Activated naive CD4-positive, alpha-beta T cell treated with anti-CD3 and anti-CD28 coated beads for 36 hours (primary cell): ENCODE measurements at places on chromosomes 12 and 14.

GRCh38 chr12:108778053-108778452 lies 46.7 kb upstream of the CORO1C start:
- H3K27ac ChIP-seq, result no peak overlapping the region
- no peak overlapping the region for H3K4me3 ChIP-seq
- no peak for DNase-seq
- no peaks in the 10 kb centered on the region for H3K27me3 ChIP-seq

- no peak overlapping the region for H3K27ac ChIP-seq
- H3K36me3 ChIP-seq, result peaks cover 2% of the 10 kb centered on the region
- H3K4me1 ChIP-seq, result no peaks in the 10 kb centered on the region
- no peaks in the 10 kb centered on the region for H3K27me3 ChIP-seq
Measured at GRCh38 chr14:75960231-75960630, 21.6 kb downstream of the TGFB3 start.

DNA sequence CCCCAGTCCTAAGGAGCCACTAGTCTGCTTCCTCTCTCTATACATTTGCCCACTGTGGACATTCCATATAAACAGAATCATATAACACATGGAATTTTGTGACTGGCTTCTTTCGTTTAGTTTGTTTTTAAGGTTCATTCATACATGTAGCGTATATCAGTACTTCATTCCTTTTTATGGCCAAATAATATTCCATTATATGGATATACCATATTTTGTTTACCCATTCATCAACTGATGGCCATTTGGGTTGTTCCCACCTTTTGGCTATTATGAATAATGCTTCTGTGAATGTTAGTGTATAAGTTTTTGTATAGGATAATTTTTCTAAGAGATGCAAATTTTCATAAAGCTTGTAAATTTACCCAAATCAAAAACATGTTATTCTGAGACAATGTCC lies 4.4 kb downstream of the CRY1 start:
- DNase-seq, result no peak
- H3K27ac ChIP-seq, result no peak overlapping the region
- no peak overlapping the region for H3K4me3 ChIP-seq
- peaks cover 20% of the 10 kb centered on the region for H3K4me1 ChIP-seq
- H3K36me3 ChIP-seq, result peaks cover 14% of the 10 kb centered on the region

DNA sequence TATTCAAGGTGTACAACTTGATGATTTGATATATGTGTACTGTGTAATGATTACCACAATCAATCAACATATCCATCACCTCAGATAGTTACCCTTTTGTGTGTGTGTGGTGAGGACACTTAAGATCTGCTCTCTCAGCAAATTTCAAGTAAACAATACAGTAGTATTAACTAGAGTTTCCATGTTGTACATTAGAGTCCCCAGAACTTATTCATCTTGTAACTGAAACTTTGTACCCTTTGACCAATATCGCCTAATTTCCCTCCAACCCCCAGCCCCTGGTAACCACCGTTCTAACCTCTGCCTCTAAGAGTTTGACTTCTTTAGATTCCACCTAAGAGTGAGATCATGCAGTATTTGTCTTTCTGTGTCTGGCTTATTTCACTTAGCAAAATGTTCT lies 12.1 kb downstream of the ADCK1 start:
- no peak overlapping the region for H3K27ac ChIP-seq
- H3K4me1 ChIP-seq, result no peaks in the 10 kb centered on the region
- no peak overlapping the region for H3K4me3 ChIP-seq
- no peak for DNase-seq
- H3K36me3 ChIP-seq, result no peaks in the 10 kb centered on the region

DNA sequence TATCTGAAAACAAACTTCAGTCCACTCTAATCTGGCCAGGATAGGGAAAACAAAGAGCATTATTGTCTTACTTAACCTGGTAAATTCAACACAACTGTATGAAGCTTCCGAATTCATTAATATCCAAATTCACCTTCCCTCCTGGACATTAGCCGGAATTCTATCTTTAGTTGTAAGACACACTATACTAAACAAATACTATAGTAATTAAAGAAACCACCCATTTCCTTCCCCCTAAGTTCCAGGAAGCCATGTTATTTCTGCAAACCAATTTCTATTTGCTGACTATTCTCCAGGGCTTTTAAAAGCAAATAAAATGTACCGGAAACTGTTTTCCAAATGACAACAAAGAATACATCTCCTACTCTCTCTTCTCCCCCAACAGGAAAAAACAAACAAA lies 122.7 kb upstream of the MDM1 start:
- H3K27me3 ChIP-seq, result no peaks in the 10 kb centered on the region
- H3K4me1 ChIP-seq, result peaks cover 64% of the 10 kb centered on the region
- H3K36me3 ChIP-seq, result no peaks in the 10 kb centered on the region
- H3K27ac ChIP-seq, result peak overlapping the region; percentile 27
- no peak for DNase-seq

GRCh38 chr14:31867570-31867969 lies 209.5 kb upstream of the ARHGAP5 start:
- no peak overlapping the region for H3K4me3 ChIP-seq
- H3K27ac ChIP-seq, result no peak overlapping the region

GRCh38 chr12:34301251-34302130 lies 279.2 kb downstream of the ALG10 start:
- peaks cover 9% of the 10 kb centered on the region for H3K36me3 ChIP-seq
- DNase-seq, result no peak
- no peaks in the 10 kb centered on the region for H3K27me3 ChIP-seq
- no peaks in the 10 kb centered on the region for H3K4me1 ChIP-seq

- no peak for DNase-seq
- H3K36me3 ChIP-seq, result no peaks in the 10 kb centered on the region
- H3K4me3 ChIP-seq, result no peak overlapping the region
- no peak overlapping the region for H3K27ac ChIP-seq
Measured at GRCh38 chr12:101485021-101485420, 9.9 kb downstream of the SPIC start.

DNA sequence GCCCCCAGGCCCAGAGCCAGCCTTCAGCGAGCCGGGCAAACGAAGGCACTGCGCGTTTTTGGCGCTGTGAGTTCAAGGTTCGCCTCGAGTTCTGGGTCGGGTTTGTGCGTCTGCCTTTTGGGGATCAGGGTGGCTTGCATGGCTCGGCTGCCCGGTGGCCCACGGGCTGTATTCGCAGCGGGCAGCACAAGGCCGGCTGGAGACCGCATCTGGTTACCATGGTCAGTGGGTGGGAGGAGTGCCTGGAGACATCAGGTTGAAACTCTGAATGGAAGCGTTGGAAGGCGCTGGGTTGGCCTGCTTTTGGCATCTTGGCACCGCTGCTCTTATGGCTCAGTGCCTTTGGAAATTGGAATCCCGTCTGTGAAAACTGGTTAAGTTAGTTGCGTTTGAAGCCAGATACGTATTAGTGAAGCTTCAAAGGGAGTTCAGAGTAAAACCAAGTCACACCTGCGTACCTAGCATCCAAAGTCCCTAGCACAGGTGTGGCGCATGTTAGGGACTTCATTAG lies 50.9 kb downstream of the SNAPC1 start:
- no peak for DNase-seq
- H3K4me3 ChIP-seq, result peak overlapping the region; percentile 69
- H3K36me3 ChIP-seq, result no peaks in the 10 kb centered on the region

GRCh38 chr14:28778138-28779117 lies 11.8 kb downstream of the FOXG1 start:
- no peak overlapping the region for H3K27ac ChIP-seq
- H3K27me3 ChIP-seq, result peaks cover 71% of the 10 kb centered on the region

DNA sequence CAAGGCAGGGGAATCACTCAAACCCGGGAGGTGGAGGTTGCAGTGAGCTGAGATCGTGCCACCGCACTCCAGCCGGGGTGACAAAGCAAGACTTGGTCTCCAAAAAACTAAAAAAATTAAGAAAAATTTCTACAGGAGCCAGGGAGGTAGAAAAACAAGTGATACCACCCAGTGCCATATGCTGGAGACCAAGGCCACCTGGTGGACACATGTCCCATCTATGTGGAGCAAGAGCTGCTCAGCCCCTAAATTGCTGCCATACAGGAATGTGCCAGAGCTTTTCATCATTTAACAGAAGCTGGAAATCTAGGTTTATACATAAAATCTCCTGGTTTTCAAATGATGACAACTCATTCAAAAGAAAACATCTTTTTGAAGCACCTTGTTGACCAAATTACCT lies 61.4 kb upstream of the ELK3 start:
- DNase-seq, result peak; percentile 27

DNA sequence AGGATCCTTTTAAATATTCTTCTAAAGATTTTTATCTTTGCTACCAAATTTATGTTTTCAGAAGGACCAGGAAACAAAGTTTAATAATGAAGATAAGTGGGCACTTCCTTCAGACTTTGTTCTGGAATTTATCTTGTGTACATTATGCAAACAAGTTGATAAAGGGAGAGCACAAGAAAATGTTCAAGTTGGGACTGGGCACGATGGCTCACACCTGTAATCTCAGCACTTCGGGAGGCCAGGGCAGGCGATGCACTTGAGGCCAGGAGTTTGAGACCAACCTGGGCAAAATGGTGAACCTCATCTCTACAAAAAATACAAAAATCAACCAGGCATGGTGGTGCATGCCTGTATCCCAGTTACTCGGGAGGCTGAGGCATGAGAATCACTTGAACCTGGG lies 4.6 kb downstream of the PLBD1 start:
- H3K4me3 ChIP-seq, result no peak overlapping the region
- peaks cover 19% of the 10 kb centered on the region for H3K27me3 ChIP-seq
- peaks cover 14% of the 10 kb centered on the region for H3K4me1 ChIP-seq
- no peak for DNase-seq
- H3K27ac ChIP-seq, result no peak overlapping the region

GRCh38 chr14:53872681-53873089 lies 83.9 kb downstream of the BMP4 start:
- H3K27me3 ChIP-seq, result peaks cover 8% of the 10 kb centered on the region
- H3K4me3 ChIP-seq, result no peak overlapping the region
- H3K36me3 ChIP-seq, result no peaks in the 10 kb centered on the region
- no peak for DNase-seq

DNA sequence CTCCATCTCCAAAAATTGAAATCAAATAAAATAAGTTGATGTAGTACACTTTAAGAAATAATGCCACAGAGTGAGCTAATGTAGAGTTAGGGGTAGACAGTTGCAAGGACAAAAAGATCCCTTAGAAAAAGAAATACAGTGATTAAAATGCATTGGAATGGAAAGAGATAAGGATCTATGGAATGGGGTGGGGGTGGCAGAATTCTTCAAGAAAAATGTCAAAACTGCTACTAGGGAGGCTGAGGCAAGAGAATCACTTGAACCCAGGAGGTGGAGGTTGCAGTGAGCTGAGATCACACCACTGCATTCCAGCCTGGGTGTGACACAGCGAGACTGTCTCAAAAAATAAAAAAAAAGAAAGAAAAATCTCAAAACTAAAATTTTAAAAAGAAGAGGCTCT lies 6.5 kb downstream of the OLR1 start:
- no peaks in the 10 kb centered on the region for H3K36me3 ChIP-seq
- H3K27me3 ChIP-seq, result no peaks in the 10 kb centered on the region
- H3K27ac ChIP-seq, result no peak overlapping the region
- H3K4me3 ChIP-seq, result no peak overlapping the region

GRCh38 chr14:95651821-95652583 lies 34.2 kb upstream of the TCL1B start:
- peaks cover 9% of the 10 kb centered on the region for H3K4me1 ChIP-seq
- no peak for DNase-seq
- no peaks in the 10 kb centered on the region for H3K36me3 ChIP-seq
- H3K27me3 ChIP-seq, result peaks cover 6% of the 10 kb centered on the region
- no peak overlapping the region for H3K4me3 ChIP-seq

- DNase-seq, result no peak
- no peak overlapping the region for H3K4me3 ChIP-seq
- no peaks in the 10 kb centered on the region for H3K27me3 ChIP-seq
Measured at GRCh38 chr12:110344657-110345056, 58.9 kb downstream of the ANAPC7 start.

DNA sequence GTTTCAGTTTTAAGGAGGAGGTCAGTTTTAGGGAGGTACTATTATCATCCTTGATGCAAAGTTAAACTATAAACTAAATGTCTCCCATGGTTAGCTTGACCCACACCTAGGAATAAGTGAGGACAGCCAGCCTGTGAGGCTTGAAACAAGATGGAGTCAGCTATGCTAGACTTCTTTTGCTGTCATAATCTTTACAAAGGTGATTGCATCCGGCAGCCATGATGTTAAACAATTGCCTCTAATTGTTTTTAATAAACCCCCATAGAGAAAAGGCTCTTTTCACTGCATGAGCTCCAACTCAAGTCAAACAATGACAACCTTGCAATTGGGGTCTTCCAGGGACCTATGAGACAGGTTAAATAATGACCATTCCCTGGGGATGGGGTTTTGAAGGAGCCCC lies 45.7 kb upstream of the EEA1 start:
- DNase-seq, result no peak
- no peaks in the 10 kb centered on the region for H3K27me3 ChIP-seq
- H3K4me1 ChIP-seq, result peaks cover 27% of the 10 kb centered on the region
- H3K27ac ChIP-seq, result no peak overlapping the region

- H3K4me1 ChIP-seq, result no peaks in the 10 kb centered on the region
- no peak for DNase-seq
- no peaks in the 10 kb centered on the region for H3K36me3 ChIP-seq
- H3K27me3 ChIP-seq, result no peaks in the 10 kb centered on the region
- no peak overlapping the region for H3K27ac ChIP-seq
- H3K4me3 ChIP-seq, result no peak overlapping the region
Measured at GRCh38 chr14:84806622-84807021, 723.3 kb upstream of the FLRT2 start.
